Fibroblast of skin of abdomen (primary cell): ENCODE measurements at places on chromosomes 12 and 14.
A peak's percentile ranks its signal among the peaks of the same experiment; 100 is the strongest.

DNA sequence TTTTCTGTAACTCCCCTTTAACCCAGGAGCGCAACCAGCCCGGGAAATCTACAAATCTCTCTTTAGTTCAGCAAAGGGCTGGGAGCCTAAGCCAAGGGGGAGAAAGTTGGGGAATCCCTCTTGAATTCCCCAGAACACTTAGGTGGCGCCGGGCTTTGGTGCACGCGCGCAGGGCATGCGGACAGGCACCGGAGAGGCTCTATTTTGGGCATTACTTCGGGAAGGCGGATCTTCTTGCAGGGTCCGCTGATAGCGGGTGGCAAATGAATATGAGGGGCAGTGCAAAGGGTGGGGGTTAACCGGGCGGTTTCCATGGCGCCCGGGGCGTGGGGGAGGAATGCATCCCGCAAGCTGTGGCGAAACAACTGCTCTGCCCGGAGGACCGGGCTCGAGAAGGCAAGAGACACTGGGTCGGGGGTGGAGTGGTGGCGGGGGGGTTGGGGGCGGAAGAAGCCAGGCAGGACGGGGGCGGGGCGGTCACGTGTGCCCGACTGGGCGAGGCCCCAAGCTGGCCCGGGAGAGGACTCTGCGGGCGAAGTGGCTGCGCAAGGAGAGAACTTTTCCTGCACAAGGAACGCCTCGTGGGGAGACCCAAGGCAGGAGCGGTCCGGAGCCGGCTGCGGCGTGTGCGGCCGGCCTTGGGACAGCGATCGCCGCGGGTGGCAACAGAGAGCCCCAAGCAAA is at the start of gene FLVCR2:
Gene FLVCR2 (plus strand): TSS at position 519 of the 684 bp plus-strand sequence. CDS start 353 bp downstream, outside the sequence.
- peak; percentile 36 for DNase-seq

GRCh38 chr12:25801734-25802133 is 156.7 kb upstream of the RASSF8 start:
- no peak for DNase-seq

DNA sequence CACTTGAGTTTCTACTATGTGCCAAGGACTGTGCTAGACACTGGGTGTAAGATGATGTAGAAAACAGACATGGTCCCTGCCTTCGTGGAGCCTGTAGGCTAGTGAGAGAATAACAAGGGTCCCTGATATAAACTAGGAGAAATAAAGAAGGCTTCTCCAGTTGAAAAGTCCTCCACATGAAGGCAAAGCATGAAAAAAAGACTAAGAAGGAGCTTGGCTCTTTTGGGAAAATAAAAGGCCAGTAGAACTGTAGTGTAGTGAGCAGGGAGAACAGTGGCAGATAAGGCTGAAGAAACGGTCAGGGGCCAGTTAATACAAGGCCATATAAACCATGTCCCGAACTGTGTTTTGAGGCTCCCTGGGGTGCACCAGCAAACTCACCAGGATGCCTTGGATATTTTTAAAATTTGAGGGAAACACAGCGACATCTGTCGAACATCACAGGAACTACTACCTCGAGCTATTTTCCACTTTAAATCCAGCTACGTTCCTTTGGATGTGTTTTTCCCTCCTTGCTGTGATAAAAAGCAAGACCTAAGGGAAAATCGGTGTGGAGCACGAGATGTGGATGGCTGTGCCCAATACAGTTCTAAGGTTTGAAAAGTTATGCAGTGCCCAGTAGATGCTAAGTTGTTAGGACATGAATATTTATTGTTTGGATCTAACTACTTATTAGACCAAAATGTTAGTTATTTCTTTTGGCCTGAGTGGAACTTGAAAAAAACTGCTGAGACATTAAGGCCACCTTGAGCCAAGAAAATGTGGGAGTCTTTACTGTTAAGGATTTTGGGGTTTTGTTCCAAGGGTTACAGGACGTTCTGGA is 8.5 kb upstream of the CFL2 start:
- peak; percentile 67 for DNase-seq

DNA sequence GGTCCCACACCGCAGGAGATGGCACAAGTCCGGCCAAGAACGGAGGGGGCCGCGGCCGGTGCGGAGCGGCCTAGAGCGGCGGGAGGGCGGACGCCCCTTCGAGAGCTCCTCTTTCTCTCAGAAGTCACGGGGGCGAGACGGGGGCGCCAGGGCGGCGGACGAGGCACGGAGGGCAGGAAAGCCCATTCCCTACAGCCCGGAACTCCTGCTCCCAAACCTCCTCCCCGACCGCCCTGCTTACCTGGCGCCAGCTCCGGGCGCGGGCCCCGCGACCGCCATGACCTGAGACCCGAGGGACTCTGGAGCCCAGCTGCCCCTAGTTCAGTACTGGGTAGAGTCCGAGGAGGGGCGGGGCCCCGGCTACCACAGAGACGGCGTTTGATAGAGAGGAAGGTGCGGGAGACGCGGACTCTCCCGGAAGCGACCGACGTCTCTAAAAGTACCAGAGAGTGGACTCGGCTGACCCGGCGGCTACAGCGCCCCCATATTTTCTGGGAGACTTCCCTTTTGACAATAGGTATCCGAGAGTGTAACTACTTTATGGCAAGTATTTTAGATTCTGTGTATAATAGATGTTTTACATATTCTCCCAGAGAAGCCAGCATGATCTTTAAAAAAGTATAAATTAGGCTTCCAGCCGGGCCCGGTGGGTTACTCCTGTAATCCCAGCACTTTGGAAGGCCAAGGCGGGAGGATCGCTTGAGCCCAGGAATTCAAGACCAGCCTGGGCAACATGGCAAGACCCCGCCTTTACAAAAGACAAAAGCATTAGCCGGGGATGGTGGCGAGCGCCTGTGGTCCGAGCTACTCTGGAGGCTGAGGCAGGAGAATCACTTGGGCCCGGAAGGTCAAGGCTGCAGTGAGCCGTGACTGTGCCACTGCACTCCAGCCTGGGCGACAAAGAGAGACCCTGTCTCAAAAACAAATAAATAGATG is at the start of gene ABCD4:
Gene ABCD4 (minus strand): TSS at position 301 of the 936 bp plus-strand sequence. CDS start 22 bp downstream, at position 279.
- DNase-seq, result peak; percentile 91

- DNase-seq, result no peak
Measured at GRCh38 chr14:25259470-25259869, 209.5 kb upstream of the STXBP6 start.

GRCh38 chr12:99911967-99912366 is 72.8 kb downstream of the ANKS1B start:
- DNase-seq, result no peak

DNA sequence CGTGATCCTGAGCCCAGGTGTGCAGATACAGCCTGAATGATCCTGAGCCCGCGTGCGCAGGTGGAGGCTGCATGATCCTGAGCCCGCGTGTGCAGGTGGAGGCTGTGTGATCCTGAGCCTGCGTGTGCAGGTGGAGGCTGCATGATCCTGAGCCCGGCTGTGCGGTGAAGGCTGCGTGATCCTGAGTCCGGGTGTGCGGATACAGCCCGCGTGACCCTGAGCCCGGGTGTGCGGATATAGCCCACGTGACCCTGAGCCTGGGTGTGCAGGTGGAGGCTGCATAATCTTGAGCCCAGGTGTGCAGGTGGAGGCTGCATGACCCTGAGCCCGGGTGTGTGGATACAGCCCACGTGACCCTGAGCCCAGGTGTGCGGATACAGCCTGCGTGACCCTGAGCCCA is 20.3 kb downstream of the BRF1 start:
- no peak for DNase-seq

DNA sequence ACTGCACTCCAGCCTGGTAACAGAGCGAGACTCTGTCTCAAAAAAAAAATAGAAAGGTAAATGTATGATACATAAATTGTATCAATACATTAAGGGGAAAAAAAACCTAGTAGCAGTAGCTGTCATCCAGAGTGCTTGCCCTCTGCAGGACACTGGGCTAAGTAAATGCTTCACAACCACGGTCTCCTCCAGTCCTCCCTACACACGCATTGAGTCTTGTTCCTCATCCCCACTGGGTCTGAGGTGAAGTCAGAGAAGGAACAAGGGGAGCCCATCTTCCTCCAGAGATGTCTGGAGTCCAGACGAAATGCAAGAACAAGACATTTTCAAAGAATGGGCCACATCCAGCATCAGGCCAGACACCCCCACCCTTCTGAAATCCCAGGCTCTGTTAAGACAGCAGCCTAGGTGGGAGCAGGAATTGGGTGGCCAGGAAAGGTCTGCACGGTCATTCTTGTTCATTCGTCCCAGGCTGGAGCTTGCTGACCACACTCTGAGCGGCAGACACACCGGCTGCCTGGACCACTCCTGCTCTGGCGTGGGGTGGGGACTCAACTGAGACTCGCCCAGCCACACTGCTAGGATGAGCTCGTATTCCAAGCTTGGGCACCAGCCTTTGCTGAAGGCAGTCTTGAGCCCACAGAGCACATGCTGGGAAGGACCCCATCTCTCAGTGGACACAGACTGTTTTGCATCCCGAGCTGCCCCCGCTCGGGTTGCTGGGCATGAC is 45.5 kb downstream of the CHGA start:
- DNase-seq, result no peak

GRCh38 chr14:74977164-74977900 is 21.9 kb upstream of the PGF start:
- DNase-seq, result no peak

DNA sequence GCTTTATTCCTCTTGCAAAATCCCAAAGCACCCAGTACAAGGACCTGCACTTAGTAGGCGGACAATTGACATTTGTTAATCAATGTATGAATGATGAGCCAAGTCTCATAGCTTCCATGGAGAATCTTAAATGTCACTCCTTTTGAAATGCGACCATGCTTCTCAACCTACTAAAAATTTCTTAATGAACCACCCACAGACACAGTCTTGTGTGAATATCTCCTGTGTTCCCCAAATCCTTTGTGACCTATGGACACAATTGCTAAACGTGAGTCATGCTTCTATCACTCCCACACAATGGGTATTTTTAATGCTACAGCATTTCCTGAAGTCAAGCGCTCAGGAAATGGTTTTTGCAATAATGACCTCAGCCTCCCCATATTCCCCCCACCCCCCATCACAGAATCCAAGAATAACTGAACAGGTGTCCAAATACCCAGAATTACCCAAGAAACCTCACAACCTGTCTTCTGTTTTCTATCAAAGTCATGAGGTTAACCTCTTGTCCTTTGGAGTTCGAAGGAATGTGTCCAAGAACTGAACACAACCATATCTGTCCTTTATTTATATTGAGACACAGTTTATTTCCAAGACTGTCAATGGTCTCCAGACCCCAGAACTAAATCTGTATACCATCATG is 163.6 kb upstream of the PLEKHG7 start:
- DNase-seq, result peak; percentile 57
